ENCODE measurements at places on chromosomes 11 and 22.

DNA sequence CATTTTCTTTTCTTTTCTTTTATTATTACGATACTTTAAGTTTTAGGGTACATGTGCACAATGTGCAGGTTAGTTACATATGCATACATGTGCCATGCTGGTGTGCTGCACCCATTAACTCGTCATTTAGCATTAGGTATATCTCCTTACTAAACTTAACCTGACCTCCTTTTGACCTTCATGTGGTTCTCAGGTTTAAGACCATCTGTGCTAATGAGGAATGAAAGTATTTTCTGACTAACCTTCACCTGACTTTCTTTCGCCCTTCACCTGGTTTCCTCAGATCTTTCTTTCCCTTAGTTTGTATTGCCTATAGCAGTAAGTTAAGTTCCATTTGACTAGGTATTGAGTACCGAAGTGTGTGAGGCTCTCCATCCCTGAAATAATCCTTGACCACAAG, 6.5 kb downstream of the EXPH5 start:
- no peak for DNase-seq

- no peak for DNase-seq
These were observed 7.4 kb upstream of the CXCR5 start for GRCh38 chr11:118876286-118876685.

DNA sequence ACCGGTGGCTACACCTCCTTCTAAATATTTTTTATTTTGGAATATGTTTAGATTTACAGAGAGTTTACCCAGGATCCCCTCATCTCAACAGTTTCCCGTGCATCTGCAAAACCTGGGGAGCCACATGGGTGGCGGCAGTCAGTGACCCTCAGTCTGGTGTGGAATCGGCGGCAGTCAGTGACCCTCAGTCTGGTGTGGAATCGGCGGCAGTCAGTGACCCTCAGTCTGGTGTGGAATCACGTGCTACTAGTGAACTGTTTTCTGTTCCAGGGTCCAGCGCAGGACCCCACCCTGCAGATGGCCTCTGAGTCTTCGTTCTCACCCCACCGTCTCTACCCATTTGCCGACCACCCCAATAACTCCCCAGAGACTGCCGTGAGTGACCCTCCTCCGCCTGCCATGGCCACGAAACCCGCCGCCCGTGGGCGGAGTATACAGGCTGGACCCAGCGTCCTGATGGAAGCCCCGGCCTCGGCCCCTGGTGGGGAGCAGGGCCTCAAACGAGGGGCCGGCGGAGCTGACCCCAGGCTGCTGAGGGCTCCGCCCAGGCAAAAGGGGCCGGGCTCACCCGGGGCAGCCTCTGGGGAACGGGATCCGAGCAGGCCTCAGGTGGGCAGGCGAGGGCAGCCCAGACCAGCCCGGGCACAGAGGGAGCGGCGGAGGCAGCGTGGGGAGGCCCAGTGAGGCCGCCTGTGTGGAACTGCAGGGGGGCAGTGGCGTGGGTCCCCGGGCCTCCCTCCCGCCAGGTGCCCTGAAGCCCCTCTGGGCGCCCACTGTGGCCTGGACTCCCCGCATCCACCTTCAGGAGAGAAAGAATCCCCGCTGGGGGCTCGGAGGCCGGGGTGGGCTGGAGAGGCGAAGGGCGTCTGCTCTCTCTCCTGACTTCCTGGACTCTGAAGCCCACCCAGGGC, 2.5 kb downstream of the IL17REL start:
- DNase-seq: no peak

DNA sequence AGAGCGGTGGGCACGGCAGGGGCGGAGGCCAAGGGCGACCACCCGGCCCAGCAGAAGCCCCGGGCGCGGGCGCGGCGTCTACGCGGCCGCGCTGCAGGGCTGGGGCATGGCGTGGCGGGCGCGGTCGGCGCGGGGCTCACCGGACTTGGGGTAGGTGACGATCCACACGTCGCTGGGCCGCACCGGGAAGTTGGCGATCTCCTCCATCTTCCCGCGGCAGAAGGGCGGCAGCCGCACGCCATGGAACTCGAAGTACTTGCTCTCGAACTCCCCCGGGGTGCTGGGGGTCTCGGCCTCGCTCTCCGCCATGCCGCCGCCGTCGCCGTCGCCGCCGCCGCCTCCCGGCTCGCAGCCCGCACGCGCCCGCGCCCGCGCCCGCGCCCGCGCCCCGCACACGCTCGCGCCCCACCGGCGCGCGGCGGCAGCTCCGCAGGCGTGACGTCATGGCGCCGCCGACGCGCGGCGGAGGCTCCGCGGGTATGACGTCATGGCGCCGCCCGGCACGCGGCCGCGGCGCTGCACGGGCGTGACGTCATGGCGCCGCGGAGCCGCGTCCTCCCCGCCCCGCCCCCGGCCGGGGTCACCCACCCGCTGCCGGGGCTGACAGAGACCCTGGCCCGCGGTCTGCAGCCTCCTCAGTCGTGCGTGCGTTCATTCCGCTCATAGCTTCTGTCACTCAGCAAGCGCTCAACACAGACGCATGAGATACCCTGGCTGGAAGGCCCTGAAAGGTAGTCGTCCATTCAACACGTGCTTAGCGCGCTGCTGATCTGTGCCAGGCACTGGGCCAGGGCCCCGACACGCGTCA, at the start of gene SULT4A1:
TSS of gene SULT4A1 (minus strand) at position 440 of the 808 bp plus-strand sequence. CDS start at position 309, 131 bp downstream.
- no peak for DNase-seq

DNA sequence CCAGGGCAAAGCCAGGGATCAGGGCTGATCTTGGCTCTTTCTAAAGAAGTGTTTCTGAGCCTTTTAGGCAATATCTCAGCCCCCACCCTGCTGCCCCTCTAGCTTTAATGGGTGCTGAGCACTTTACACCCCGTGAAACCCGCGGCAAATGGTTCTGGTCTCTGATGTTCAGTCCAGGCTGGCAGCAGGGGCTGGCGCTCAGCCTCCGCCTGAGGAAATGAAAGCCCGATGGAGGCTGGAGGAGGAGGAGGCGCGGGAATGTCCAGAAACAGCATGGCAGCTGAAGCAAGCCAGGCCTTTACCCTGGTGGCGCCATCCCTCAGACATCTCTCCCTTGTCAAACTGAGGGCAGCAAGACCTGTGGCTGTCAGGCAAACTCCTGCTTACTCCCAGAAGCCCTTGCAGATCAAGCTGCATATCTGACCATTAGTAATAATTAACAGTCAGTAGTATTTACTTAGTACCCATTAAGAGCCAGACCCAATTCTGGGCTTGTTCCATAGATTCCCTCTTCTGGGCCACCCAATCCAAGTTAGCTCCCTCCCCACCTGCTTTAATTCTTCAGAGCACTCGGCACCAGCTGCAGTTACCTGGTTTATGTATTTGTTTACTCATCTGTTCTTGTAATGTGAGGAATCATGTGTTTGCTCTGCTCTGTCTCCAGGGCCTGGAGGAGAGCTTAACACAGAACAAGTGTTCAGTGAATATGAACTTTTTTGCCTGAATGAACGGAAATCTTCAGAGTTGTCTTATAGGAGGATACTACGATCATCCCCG, 15.0 kb upstream of the ALX4 start:
- no peak for DNase-seq

DNA sequence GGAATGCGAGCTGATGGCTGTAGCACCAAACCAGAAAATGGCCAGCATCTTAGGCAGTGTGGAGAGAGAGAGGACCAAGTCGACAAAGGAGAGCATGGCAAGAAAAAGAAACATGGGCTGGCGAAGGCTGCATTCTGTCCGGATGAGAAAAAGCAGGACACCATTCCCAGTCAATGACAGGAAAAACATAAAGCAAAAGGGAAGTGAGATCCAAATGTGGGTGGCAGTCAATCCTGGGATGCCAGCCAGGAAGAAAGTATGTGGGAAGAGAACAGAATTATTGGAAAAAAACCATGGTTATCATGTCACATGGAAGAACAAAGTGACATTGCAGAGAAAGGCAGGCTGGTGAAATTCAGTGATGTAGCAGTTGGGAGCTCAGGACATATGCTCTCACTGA, 36.9 kb upstream of the OR56A1 start:
- DNase-seq: no peak

DNA sequence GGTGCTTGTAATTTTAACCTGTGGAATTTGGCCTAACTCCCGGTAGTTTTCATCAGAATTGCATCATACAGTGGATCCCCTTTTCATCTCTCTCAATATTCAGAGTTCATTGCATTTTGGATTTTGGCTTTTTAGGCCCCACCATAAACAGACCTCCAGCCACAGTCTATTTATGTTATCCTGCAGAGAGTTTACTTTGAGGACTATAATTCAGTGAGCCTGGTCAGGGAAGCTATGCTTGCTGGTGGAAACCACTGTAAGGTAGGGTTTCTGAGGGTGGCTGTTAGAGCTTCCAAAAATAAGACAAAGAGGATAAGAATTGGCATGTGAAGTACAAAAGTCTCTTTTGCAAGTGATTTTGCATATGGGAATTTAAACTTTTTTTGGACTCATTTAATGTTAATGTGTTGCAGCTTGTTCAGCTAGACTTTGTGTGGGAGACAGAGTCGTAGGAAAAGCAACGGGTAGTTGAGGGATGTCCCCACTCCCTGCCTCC, 34.8 kb upstream of the DDI1 start:
- DNase-seq: no peak

DNA sequence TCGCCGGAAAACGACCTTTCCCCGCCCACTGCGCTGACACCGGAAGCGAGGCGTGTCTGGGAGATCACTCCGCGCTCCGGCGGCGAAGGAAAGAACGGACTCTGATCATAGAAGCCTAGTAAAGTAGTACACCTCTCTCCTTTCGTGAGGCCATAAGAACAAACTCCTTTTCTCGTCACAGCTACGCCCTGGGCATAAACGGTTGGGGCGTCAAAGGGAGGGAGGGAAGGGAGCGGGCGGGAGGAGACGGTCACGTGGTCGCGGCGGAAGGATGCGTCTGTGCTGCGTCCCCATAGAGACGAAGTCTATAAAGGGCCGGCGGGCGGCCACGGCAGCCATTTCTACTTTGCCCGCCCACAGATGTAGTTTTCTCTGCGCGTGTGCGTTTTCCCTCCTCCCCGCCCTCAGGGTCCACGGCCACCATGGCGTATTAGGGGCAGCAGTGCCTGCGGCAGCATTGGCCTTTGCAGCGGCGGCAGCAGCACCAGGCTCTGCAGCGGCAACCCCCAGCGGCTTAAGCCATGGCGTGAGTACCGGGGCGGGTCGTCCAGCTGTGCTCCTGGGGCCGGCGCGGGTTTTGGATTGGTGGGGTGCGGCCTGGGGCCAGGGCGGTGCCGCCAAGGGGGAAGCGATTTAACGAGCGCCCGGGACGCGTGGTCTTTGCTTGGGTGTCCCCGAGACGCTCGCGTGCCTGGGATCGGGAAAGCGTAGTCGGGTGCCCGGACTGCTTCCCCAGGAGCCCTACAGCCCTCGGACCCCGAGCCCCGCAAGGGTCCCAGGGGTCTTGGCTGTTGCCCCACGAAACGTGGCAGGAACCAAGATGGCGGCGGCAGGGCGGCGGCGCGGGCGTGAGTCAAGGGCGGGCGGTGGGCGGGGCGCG, at the start of gene ATF4:
TSS of gene ATF4 (plus strand) at position 337 of the 880 bp plus-strand sequence. CDS start 884 bp downstream, outside the sequence.
- peak; percentile 92 for DNase-seq

- no peak for DNase-seq
These were observed 20.6 kb downstream of the BCR start for GRCh38 chr22:23200898-23201297.

DNA sequence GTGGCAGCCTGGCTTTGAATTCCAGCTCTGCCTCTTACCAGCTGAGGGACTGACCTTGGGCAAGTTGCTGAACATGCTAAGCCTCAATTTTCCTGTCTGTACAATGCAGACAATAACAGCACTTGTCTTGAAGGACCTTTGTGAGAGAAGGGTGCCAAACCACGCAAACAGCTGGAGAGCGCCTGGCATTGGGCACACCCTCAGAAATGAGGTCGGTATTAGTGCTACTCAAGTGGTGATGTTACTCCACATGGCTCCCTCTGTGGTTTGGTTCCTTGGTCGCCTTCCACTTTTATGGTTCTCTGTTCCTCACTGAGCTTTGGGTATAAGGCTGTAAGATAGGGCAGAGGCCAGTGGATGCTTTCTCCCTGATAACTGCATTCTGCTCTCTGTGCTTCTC, 8.2 kb downstream of the UBASH3B start:
- no peak for DNase-seq

DNA sequence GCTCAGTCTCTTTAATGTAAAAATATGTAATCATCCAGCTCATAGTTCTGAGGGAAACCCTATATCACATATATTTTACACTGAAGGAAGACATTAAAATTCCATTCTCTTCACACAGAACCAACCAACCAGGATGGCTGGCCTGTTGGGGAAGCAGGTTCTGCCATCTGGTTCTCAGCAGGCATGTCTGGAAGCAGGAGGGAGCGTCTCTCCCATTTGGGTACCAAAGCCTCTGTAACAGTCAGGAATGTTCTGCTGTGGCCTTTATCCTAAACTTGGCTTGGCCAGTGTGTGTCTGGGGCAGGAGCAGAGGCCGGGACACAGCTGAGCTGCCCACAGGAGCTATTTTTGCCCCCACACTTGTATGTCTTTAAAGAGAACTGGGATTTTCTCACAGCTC, 29.2 kb downstream of the SGSM3 start:
- no peak for DNase-seq

DNA sequence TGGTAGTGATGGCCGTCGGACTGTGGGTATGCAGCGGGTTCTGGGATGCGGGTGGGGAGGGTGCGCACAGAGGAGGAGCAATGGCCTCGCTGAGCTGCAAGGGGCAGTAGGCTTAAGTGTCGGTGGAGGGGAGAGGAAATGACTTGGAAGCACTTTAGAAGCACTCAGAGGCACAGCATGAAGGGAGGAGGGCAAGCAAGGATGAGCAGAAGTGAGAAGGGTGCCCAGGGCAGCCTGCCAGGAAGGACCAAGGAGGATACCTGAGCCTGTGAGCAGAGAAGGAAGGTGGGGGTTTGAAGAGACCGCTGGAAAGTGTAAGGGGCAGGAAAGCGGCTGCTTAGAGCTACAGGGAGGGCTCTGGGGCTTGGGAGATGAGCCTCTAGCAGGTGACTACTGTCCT, 330 bp downstream of the SLC5A1 start:
- DNase-seq: no peak

DNA sequence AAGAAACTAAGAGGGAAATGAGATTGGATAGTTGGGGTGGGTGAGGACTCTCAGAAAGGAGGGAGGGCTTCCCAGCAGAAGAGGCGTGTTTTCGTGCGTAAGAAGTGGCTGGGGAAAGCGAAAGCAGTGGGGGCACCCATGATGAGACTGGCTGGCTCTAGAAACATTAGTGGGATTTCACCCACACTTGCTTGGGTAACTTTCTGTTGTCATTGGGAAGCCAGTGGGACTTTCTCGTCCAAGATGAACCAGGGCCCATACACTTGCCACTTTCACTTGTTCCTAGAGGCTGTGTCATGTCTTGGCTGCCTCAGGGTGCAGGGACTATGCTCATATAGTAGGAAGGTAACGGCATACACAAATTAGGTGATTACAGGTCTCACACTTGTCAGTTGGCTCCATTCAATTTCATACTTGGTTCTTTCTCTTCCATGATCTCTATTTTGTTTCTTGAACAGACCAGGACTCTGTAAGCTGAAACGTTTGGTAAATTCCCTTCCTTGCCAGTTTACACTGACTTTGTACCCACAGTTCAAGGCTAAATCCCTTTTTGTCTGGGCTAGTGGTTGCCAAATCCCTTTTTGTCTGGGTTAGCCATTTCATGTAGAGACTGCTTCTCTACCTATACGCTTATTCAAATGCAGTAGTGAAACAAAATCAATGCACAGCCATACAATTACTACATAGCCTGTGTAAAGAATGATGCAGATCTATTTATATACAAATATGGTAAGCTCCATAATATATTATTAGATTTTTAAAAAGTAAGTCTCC, 42.0 kb upstream of the CXCR5 start:
- DNase-seq: no peak

GRCh38 chr11:32172041-32172847, 81.4 kb downstream of the RCN1 start:
- DNase-seq: no peak
